Hepatocyte (in vitro differentiated cells): ENCODE measurements at places on chromosomes 6 and 20.

- peak; percentile 80 for DNase-seq
These were observed 78.5 kb upstream of the PHACTR1 start for GRCh38 chr6:12637960-12638641.

DNA sequence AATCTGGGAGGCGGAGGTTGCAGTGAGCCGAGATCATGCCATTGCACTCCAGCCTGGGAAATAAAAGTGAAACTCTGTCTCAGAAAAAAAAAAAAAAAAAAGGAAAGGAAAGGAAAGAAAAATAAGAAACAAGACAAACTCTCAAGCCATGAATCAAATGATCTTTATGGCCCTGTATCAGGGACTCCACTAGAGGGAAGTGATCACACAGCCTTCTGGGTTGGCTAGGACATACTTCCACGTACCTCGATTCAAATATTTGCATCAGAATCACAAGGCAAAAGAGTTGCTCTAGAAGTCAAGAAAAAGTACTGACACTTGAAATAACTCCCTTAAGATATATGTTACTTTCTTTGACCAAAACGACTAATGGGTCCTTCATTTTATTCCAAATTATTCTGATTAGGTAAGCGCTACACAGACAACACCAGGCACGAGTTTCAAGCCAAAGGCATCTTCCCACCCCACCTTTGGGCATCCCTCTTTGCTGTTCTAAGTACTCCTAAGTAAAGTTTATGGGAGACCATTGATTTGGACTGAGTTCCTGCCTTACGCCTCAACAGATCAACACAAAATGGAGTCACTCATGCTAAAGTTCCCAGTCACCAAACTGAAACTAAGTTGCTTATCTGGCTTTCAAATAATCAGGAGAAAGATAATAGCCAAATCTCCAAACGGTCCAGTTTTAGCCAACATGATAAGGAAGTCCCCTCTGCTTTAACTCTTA lies 77.5 kb upstream of the NT5E start:
- no peak for DNase-seq

DNA sequence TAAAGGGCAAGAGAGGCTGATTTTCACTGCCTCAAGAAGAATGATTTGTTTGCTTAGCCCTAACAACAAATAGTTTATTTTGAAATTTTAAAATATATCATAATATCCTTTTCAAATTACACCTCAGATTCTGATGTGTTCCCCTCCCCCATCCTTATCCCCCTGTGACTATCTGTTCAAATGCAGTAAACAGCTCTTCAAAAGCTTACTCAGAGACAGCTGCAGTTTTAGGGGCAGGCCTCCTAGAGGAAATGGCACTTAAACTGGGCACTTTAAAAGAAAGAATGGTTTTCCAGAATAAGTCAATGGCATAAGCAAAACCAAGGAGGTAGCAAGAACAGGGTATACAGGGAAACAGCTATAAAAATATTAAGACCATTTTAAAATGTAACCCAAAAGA lies 118.6 kb upstream of the UST start:
- no peak for DNase-seq

DNA sequence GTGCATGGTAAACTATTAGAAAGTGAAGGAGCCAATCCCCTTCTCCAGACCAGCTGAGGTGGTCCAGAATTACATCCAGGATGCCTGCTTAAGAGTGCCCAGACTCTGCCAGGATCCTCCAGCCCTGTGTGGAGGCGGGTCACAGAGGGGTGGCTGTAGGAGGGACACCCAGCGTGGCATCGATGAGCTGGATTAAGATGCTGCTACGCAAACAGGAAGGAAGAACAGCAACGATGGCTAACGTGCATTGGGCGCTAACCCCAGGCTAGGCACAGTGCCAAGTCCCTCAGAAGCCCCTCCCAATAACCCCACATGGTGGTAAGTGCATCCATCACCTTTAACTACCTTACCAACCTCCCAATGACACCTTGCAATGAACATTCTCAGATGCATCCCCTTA lies 63.9 kb upstream of the MRPS10 start:
- DNase-seq: no peak

DNA sequence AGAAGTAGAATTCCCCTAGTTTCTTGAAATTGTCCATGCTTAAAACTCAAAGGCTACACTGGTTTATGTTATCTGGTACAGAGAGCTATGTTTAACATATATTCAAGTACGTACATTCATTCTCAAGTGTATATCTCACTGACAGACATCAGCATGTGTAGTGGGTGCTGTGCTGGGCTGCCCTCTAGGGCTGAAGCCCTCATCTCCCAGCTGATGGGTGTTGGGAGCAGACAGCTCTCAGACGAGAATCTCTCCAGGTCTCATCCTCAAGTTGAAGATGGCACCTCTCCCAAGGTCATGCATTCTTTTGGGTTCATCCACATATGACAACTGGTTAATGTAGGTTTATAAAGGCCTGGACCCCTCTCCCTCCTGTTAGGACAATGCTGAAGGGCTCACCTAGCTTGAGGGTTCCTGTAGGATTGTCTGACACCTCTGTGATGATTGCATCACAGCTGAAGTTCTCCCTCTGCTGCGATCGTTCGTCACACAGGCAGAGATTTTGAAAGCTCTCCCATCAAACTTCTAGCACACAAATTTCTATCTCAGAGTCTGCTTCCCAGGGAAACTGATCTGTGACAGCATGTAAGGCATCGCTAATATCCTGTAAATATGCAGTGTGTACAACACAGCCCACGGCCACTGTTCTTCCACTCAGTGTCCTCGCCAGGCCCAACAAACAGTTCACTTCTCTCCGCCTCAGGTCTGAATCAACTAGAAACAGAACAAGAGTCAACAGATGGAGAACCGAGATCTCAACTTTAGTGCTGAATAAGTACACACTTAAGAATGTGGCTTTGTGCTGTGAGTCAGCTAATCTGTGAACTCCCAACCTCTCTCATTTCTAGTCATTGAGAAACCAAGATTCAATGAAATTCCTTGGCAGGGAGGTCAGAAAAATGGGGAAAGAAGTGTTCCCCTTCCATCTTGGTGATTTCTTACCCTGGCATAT lies 43.2 kb downstream of the PREP start:
- peak; percentile 41 for DNase-seq

GRCh38 chr20:33992145-33992922 lies 1.4 kb upstream of the RALY start:
- no peak for DNase-seq

- DNase-seq: peak; percentile 62
These were observed 40.4 kb upstream of the NAA20 start for GRCh38 chr20:19976595-19977372.
